Peyer's patch (tissue), 4 donors: ENCODE measurements at places on chromosomes 7 and 10. TPM values are rescaled to one million over a fixed set of nuclear protein-coding genes. Genes with fewer than 3 reads are reported as not detected.

- H3K4me3 ChIP-seq, result no peak overlapping the region
- H3K36me3 ChIP-seq, result no peaks in the 10 kb centered on the region
- no peak overlapping the region for H3K27ac ChIP-seq
- H3K27me3 ChIP-seq, result no peaks in the 10 kb centered on the region
Observed at GRCh38 chr10:88702848-88703597, 3.0 kb upstream of the LIPK start.

- no peak overlapping the region for H3K4me3 ChIP-seq
- no peaks in the 10 kb centered on the region for H3K27me3 ChIP-seq
- H3K36me3 ChIP-seq, result no peaks in the 10 kb centered on the region
- H3K27ac ChIP-seq, result no peak overlapping the region
- no peaks in the 10 kb centered on the region for H3K4me1 ChIP-seq
Observed at GRCh38 chr7:25134358-25135010, 9.4 kb upstream of the CYCS start.

- H3K27ac ChIP-seq, result no peak overlapping the region
- no peaks in the 10 kb centered on the region for H3K4me1 ChIP-seq
- no peaks in the 10 kb centered on the region for H3K27me3 ChIP-seq
- no peak for DNase-seq
Observed at GRCh38 chr10:78254013-78254412, 220.3 kb downstream of the RPS24 start.

DNA sequence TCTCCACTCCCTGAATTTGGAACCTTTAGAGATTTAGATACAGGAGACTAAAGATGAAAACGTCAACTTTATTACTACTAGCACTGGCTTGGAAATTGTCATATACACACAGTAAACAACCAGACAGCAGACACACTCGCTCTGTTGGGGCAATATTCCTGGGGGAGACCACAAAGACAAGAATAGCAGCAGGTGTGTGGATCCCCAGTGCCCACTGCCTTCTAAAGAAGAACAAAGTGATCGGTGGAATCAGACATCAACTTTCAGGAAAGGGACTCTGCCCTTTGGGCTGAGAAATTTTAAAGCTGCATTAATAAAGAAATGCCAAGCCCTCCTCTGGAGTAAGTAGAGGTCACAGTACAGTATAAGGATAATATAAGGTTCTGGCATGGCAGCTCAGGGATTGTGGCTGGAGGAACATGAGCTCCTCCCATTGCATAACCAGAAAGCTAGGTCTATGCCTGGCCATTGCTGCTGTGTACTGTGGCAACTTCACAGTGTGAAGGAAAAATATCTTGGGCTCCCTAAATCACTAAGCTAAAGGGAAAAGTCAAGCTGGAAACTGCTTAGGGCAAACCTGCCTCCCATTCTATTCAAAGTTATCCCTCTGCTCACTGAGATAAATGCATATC lies 57.1 kb upstream of the ANKRD1 start:
- H3K36me3 ChIP-seq, result no peaks in the 10 kb centered on the region
- H3K27me3 ChIP-seq, result no peaks in the 10 kb centered on the region
- no peaks in the 10 kb centered on the region for H3K4me1 ChIP-seq
- H3K4me3 ChIP-seq, result no peak overlapping the region

- H3K4me3 ChIP-seq, result no peak overlapping the region
- H3K27me3 ChIP-seq, result no peaks in the 10 kb centered on the region
- H3K27ac ChIP-seq, result no peak overlapping the region
- H3K4me1 ChIP-seq, result no peaks in the 10 kb centered on the region
Observed at GRCh38 chr7:36814311-36814710, 90.0 kb upstream of the AOAH start.

GRCh38 chr10:15824498-15824897 lies 35.8 kb downstream of the MINDY3 start:
- H3K4me3 ChIP-seq, result no peak overlapping the region
- H3K36me3 ChIP-seq, result peaks cover 15% of the 10 kb centered on the region
- no peak for DNase-seq
- no peak overlapping the region for H3K27ac ChIP-seq
- no peaks in the 10 kb centered on the region for H3K27me3 ChIP-seq

DNA sequence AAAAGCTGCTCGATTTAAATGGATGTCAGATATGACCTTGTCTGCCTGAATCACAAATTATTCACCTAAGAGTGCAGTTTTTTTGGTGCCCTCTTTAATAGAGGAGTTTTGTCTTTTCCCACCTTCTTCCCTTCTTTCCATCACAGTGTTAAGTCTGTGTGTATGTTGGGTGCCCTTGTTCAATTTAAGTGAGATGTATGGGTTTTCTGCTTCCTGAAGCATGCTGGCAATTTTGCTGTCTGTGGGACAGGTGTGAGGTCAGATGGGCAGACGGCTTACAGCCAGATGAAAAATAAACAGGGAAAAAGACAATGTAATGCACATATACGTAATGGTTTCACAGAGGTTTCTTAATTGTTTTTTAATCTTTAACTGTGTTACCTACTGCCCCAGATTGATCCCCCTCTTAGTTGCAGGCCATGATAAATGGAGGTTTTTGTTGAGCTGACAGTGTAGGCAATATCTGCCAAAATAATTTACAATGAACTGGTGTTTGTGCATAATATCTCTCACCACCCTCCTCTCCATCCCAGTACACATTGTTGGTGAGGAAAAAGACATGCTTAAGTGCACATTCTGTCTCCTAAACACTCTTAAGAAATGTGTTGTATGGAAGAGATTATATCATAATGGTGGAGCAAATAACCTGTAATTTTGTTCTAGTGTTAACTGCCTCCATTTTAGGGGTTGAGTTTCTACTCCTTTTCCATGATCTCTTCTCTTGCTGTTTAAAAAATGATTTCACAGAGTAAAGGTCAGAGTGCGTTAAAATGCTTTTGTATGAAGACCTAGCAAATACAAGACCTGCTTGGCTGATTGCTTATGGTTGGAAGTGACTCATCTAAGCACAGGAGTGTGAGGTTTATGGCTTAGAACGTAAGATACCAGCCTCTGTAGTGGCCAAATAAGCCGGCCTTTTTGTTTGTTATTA lies 123.9 kb downstream of the LRRC4 start:
- H3K27ac ChIP-seq, result no peak overlapping the region
- no peak for DNase-seq
- no peak overlapping the region for H3K4me3 ChIP-seq
- H3K27me3 ChIP-seq, result no peaks in the 10 kb centered on the region
- H3K36me3 ChIP-seq, result no peaks in the 10 kb centered on the region

The HOXA5 gene
- total RNA-seq, result 23.6 TPM

- H3K36me3 ChIP-seq, result no peaks in the 10 kb centered on the region
- DNase-seq, result no peak
- no peak overlapping the region for H3K27ac ChIP-seq
- no peaks in the 10 kb centered on the region for H3K4me1 ChIP-seq
- no peak overlapping the region for H3K4me3 ChIP-seq
Observed at GRCh38 chr10:121648493-121648892, 50.2 kb upstream of the FGFR2 start.

- H3K4me1 ChIP-seq, result no peaks in the 10 kb centered on the region
- DNase-seq, result no peak
- peaks cover 3% of the 10 kb centered on the region for H3K27me3 ChIP-seq
- H3K36me3 ChIP-seq, result no peaks in the 10 kb centered on the region
Observed at GRCh38 chr7:67621704-67622103, 625.1 kb downstream of the TYW1 start.

The HOXA13 gene
- not detected for total RNA-seq

DNA sequence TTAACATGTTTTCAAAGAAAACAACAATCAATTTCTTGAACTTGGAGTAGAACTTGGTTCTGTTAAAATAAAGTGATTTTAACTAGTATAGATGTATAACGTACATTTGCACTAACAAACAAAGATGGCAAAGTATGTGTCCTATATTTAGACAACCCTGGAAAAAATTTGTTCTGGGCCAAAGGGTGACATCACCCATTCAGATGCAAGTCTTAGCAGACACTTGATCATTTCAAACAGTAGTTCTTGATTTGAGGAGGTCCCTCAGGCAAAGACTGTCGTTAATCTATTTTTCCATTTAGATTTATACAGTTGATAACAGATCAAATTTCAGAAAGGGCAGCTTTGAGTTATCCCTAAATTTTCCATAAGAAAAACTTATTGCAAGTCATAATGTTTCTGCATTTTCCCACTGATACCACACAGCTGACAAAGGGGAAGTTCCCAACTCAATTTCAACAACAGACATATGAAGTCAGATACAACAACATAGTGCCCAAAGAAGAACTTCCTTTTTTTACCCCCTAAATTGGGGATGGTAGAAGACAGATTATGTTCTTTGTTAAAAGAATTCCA lies 5.2 kb downstream of the NMT2 start:
- no peaks in the 10 kb centered on the region for H3K27me3 ChIP-seq
- no peak for DNase-seq
- H3K4me1 ChIP-seq, result no peaks in the 10 kb centered on the region
- H3K27ac ChIP-seq, result no peak overlapping the region
- no peak overlapping the region for H3K4me3 ChIP-seq

- H3K36me3 ChIP-seq, result no peaks in the 10 kb centered on the region
- H3K27me3 ChIP-seq, result no peaks in the 10 kb centered on the region
- H3K27ac ChIP-seq, result no peak overlapping the region
- no peak for DNase-seq
- H3K4me1 ChIP-seq, result no peaks in the 10 kb centered on the region
Observed at GRCh38 chr7:107865956-107866775, 24.8 kb upstream of the DLD start.

The TMEM196 gene
- not detected for total RNA-seq
